ENCODE measurements at places on chromosomes 4 and X.

DNA sequence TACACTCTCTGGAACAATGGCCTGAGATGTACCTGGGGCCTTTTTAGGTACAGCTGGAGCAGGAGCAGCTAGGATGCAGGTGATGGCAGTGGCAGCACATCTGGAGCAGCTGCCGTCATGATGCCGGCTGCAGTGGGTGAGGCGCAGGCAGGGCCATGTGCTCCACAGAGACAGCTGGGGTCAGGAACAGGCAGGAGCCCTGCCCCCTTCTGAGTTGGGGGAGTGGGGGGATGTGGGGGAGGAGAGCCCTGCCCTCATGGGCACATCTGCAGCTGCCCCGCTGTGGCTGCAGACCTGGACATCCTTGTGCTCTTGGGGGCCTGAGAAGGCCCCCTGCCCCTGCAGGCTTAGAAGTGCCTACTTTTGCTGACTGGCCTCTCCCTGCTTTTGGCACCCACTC lies 352.8 kb upstream of the PABPC5 start:
- no peak for DNase-seq

GRCh38 chr4:145808021-145808650 lies 128.2 kb downstream of the C4orf51 start:
- peak; percentile 96 for DNase-seq

- peak; percentile 81 for DNase-seq
Observed at GRCh38 chr4:87498446-87498900, 30.7 kb downstream of the SPARCL1 start.

- DNase-seq = peak; percentile 53
Observed at GRCh38 chr4:155512817-155513216, 136.1 kb upstream of the MAP9 start.

DNA sequence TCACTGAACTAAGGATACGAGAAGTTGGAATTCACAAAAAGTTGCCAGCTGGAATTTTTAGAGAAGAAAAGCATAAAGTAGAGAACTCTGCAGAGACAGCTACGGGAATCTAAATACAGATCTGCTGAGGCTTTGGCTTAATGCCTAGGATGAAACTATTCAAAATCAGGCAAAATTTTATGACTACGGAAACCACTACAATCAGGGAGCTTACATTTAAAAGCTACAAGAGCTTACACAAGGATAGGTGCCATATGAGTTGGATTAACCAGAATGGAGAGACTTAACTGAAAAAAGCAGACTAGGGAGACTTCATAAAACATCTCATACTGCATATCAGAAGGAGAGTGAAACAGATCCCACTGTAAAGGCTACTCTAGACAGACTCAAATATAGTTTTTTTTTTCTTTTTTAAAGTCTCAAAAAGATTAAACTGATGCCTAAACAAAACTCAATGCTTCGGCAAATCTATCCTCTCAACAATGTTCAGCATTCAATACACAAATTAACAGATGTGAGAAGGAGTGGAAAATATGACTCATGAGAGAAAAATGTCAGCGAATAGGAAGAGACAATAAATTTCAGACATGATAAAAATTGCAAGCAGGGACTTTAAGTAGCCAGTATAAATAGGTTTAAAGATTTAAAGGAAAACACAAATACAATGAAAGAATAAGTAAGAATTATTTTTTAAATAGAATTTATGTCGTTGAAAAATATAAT lies 586.1 kb downstream of the FSTL5 start:
- DNase-seq = peak; percentile 26

GRCh38 chrX:26032111-26032912 lies 105.8 kb upstream of the MAGEB18 start:
- DNase-seq = no peak

- peak; percentile 25 for DNase-seq
Observed at GRCh38 chr4:6987588-6987961, 55.6 kb upstream of the TADA2B start.

GRCh38 chrX:65696613-65697012 lies 29.2 kb downstream of the MSN start:
- DNase-seq = no peak

DNA sequence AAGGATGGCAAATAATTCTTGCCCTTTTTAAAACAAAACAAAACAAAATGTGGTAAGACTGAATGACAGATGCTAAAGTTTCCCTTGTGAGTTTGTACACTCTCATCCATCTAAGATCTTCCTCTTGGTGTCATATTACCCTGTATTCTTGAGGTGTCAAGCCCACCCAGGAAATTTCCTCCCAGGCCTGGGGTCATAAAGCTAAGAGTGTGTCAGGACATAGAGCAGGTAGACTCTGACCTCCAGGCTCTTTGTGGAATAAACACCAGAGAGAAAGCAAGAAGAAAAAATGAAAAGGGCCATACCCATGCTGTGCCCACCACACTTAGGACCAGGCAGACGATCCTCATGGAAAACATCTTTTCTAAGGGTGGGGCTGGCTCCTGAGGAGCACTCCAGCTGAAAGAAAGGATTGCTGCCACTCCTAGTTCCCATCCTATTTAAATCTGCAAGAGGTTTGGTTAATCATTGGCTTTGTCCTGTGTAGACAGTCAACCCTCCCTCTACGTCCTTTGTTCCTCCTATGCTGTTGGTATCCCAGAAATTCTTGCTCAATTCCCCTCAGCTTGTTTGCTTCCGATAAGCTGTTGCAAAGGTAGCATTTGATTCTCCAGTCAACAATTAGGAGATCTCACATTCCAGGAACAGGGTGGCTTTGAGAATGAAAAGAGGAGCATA lies at the start of gene FGA:
FGA (minus strand) TSS at position 414 of the 678 bp plus-strand sequence; CDS start at position 359, 55 bp downstream.
- DNase-seq = no peak

DNA sequence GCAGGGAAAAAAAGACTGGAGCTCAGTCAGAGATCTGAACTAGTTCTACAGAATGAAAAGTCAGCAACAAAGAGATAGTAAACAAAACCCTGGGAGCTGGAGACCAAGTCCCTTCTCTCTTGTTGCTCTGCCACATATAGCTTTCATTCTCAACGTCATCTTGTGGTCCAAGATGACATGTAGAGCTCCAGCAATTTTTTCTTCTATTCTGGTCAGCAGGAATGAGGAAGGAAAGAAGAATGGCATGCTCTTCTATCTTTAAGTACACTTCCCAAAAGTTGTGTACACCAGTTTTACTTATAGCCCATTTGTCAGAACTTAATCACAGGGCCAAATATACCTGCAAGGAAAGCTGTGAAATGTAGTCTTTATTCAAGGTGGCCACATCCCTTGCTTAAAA lies 45.6 kb downstream of the RAP2C start:
- DNase-seq = no peak

DNA sequence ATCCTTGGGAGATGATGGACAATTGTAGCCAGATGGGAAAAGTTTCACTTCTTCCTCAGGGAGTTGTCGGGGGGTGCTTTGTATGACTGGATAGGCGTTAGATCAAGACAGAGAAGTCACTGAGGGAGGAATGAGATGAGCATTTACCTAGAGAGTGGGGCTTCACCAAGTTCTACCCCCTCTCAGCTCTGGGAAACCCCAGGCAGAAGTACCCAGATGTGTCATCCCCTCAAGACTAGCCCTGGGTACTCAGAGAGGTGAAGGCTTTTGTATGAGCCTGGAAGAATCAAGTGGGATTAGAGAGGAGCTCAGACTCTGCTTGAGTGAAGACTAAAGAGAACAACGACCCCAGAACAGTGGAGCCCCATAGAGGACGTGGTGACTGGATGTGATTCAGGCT lies 1.9 kb downstream of the MAGEB1 start:
- DNase-seq = no peak

DNA sequence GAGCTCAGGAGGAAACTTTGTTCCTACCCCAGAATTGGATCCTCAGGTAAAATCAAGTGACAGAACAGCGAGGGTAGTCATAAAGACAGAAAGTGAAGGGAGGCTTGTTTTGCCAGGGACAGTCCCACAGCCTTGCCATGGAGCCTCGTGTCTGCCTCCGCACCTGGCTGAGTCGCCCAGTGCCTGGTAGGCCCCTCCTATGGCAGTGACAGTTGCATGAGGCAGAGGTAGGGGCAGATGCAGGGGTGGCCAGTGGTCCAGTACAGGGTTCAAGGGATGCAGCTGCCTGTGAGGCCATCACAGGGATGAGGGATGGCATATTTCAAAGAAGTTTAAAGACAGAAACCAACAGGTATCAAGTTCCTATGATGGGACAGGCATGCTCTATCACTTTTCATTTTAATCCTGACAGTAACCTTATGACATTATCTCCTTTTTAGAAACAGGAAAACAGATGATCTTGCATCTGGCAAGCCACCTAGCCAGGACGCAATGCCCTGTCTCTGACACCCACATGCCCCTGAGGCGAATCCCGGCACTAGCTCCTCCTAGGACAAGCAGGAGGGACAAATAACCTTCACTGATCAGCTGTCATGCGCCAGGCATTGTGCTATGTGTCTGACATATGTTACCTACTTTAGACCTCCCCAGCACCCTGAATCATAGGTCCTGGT lies 127.4 kb upstream of the ENPP6 start:
- no peak for DNase-seq

DNA sequence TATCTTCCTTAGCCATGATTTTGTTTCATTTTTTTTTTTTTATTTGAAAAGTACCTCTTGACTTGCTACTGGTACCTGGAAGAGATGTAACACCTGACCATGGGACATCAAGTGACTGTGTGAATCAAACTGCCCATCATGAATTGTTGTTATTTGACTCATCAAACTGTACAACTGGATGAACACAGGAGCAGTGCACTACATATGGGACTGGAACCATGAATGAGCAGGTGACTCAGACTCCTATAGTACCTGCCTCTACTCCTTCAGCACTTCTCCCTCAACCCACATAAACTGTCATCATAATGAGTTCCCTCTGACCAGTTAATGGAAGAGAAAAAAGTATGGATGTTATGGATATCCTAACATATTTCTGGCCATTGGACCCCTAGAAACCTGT lies 15.9 kb upstream of the UBE2D3 start:
- no peak for DNase-seq

GRCh38 chr4:14920759-14921320 lies 81.4 kb upstream of the CPEB2 start:
- DNase-seq = no peak

GRCh38 chrX:133658293-133658911 lies 243.1 kb upstream of the GPC4 start:
- DNase-seq = no peak

DNA sequence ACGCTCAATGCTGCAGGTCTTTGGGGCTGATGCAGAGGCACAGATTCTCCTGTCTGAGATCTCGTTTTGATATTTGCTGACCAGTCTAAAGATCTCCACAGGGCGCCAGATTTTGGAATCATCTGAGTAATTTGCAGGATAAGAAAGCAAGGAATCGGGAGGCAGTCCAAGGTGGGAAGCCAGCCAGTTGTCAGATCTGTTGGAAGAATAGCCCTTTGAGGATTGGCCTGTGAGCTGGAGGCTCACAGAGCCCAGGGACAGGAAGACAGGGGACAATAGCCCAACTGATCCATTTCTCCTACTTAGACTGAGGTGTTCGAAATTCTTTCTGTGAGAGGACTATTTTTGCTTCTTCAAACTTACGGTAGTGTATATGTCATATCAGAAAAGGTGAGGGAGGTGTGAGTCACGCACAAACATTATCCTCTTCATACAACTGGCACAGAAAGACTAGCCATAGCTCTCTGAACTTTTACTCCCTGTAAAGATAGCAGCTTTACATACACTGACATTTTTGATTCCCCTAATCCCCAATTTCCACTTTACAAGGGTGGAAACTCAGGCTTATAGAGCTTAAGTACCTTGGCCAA lies 8.8 kb downstream of the DIPK2B start:
- no peak for DNase-seq

- DNase-seq = peak; percentile 25
Observed at GRCh38 chr4:47526281-47526680, 41.2 kb downstream of the ATP10D start.

DNA sequence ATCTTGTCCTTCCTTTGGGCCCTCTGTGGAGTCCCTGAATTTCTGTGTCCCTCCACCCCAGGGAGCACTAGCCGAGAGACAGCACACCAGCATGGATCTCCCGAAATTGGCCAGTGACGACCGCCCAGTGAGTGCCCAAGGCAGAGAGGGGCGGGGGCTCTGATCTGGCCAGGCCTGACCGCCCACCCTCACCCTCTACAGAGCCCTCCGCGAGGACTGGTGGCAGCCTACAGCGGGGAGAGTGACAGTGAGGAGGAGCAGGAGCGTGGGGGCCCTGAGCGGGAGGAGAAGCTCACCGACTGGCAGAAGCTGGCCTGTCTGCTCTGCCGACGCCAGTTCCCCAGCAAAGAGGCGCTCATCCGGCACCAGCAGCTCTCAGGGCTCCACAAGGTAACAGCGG lies 8.4 kb upstream of the UBA1 start:
- DNase-seq = no peak

GRCh38 chr4:75696071-75696470 lies 22.9 kb upstream of the G3BP2 start:
- no peak for DNase-seq

DNA sequence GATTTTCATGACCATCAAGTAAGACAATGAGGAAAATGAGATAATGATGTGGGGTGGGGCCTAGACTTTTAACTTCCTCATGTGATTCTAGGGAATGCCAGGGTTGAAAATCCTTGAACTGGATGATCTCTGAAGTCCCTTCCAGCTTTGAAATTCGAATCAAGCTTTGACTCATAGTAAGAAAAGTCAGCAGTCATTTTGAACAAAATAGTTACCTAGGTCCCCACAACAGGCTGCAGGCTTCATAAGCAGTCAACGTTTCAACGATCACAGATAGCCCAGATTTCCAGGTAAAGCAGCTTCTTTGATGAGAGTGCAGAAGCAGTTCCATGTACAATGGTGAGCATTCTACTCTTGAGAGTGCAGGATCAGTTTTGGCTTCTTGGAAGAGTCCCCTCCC lies 93.7 kb downstream of the GRIA3 start:
- DNase-seq = no peak

GRCh38 chr4:173264684-173265185 lies 69.4 kb downstream of the HMGB2 start:
- peak; percentile 67 for DNase-seq
